Panc1 (cell line): ENCODE measurements at places on chromosomes 1 and 21. TPM values are rescaled to one million over a fixed set of nuclear protein-coding genes. Genes with fewer than 3 reads are reported as not detected.

The ASPM gene
- 26.9 TPM for total RNA-seq

The MATN1 gene
- total RNA-seq, result 0.59 TPM

The LCE2B gene
- not detected for total RNA-seq

The GADD45A gene
- total RNA-seq, result 106 TPM

The SPOCD1 gene
- 0.54 TPM for total RNA-seq
